ENCODE measurements at places on chromosomes 16 and 17.

DNA sequence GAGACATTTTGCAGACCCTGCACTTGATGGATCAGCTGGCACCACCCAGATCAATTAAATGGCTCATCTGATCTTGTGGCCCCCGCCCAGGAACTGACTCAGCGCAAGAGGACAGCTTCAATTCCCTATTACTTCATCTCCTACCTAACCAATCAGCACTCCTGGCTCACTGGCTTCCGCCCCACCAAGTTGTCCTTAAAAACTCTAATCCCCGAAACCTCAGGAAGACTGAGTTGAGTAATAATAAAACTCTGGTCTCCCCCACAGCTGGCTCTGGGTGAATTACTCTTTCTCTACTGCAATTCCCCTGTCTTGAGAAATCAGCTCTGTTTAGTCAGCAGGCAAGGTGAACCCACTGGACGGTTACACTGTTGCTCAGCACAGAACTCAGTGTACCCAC lies 23.6 kb downstream of the SPPL2C start:
- no peak for DNase-seq

GRCh38 chr16:27097800-27098230 lies 31.1 kb downstream of the C16orf82 start:
- no peak for DNase-seq

- DNase-seq = no peak
These were observed 4.4 kb downstream of the CACNA1G start for GRCh38 chr17:50564916-50565315.

DNA sequence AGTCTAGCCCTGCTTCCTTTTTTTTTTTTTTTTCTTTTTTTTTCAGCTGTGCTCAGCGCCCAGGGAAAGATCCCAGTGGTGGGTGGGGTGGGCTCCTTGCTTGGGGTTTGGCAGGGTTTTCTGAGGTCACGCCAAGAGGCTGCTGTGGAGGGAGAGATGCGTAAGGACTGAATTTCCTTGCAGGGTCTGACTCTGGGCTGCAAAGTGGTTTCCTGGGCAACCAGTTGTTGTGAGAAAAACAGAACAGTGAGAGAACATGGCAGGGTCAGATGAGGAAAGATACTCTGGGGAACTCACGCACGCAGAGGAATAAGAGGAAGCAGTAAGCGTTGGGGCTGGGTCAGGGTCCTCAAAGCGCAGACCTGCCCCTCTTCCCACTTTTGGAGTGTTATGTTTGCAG lies 119.5 kb downstream of the IRF8 start:
- DNase-seq = no peak

DNA sequence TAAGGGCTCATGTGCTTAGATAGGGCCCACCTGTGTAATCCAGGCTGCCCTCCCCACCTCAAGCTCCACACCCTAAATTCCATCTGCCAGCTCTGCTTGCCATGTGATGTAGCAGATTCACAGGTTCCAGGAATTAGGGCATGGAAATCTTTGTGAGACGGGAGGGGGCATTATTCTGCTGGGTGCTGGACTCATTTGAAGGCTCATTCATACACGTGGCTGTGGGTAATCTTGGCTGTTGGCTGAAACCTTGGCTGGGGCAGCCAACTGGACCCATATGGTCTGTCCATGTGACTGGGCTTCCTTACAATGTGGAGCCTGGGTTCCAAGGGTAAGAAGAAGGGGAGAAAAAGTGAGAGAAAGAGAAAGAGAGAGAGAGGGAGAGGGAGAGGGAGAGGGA lies 115.1 kb downstream of the CYLD start:
- DNase-seq = no peak

DNA sequence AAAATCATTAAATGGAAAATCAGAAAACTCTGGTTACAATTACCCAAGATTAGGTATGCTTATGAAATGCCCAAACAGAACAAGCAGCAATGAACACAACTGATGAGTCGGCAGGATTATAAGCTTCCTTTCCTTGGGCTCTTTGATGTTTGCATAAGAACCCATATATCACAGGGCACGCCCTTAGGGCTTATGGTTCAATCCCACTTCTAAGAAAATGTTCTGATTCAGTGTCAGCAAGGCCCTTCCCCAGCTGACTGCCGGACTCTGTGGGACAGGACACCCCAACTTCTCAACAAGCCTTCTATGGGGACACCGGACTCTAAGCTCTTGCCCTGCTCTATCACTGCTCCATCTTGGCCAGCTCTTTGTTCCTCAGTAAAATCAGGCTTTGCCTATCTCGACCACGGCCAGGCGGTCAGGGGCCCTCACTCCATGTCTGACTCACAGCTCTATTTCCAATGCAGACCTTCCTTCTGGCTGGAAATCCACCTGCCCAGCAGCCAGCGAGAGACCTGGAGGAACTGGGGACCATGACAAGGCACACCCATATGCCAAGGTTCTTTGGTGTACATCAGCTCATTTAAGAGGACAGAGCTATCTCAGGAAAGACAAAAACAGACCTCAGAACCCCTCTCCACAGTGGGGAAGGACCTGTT lies 26.8 kb downstream of the LITAFD start:
- no peak for DNase-seq

DNA sequence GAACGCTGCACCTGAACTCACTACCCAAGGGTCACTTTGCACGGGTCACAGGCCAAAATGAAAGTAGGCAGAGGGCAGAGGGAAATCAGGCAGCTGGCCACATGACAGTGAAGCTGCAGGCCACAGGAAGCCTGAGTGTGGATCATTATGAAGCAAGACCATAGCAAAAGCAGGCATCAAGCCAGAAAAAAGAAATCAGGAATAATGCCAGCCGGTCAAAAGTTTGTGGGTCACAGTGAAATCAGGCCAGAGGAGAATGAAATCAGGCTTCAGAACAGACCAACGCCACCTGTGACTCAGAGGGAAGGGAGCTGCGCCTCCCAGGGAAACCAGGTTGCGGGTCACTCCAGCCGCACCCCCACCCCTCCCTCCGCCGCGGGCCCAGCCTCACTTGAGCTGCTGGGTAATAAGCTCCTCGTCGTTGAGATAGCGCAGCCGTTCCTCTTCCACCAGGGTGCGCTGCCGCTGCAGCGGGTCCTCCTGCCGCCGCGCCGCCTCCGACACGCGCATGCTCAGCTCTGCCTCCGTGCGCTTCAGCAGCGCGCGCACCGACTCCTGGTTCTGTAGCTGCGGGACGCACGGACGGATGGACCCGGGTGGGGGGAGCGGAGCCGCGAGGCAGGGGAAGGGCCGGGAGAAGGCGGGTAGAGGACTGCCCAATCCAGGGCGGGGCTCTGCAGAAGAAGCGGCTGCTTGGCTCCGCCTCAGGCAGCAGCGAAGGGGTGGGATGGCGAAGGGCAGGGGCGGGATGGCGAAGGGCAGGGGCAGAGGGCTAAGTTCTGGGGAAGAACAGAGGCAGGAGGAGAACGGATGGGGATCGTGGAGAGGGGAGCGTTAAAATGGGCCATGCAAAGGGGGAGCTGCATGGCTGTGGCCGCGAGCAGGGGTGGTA lies 47.7 kb downstream of the SRCIN1 start:
- DNase-seq = peak; percentile 84

GRCh38 chr16:84566545-84567257 lies 51.2 kb downstream of the COTL1 start:
- no peak for DNase-seq

- no peak for DNase-seq
These were observed 82.2 kb upstream of the CDC42EP4 start for GRCh38 chr17:73393962-73394361.

DNA sequence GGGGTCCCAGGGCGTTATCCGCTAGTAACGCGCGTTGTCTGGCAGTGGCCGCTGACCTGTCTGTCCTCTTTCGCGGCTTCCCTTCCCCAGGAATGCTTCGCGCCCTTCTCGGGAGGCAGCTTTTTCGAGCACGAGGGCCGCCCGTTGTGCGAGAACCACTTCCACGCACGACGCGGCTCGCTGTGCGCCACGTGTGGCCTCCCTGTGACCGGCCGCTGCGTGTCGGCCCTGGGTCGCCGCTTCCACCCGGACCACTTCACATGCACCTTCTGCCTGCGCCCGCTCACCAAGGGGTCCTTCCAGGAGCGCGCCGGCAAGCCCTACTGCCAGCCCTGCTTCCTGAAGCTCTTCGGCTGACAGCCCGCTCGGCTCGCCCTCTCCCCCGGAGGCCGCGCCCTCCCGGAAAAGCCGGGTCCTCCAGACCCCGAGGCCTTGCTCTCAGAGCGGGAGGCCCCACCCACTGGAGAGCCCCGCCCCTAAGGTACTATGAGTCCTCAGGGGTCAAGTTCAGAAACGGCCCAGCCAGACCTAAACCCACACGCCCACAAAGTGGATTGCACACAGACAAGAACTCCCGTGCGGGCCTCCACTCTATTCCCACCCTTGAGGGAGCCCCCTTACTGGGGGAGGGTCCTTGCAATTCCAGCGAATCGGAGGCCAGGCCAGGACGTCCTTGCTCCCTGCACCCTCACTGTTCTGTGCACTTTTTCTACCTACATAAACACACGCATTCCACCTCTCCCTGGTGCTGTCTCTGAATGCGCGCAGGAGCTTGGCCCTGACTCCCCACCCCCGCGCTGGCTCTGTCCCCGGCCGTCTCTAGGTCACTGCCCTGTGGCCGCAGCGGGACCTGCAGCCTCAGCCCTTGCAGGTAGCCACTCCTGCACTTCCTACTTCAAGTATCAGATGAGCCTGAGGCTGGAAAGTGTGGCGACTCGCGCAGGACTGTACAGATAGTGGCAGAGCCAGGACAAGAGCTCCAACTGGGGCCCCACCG lies 5.4 kb upstream of the SLC5A2 start:
- DNase-seq = peak; percentile 67

GRCh38 chr17:77295241-77295853 lies 154.6 kb downstream of the SEC14L1 start:
- DNase-seq = no peak

DNA sequence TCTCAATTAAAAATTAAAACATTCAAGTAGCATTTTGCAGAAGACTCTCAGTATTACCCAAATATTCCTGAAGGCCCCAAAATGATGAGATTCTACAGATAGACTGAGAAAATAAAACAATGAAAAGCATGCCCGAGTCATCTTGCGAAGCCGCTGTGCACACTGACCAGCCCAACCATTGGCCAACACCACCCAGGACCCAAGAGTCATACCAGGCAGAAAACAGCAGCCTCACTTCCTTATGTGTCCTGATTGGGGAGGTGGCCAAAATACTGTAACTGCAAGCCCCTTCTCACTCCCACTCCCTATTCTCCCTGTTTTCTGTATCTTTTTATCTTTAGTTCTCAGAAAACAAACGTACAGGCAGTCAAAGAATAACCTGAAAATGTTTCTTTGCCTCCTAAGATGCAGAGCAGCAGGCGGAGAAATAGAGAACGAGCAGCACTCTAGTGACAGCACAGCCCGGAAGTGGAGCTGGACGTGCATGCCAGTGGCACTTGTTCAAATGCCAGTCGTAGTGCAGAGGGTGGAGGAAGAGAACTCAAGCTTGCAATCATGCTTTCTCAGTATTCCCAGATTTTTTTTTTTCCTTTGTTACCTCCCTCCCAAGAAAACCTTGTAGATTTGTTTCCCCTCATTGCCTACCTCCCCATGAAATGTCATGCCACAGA lies 182.3 kb upstream of the SOX9 start:
- no peak for DNase-seq

DNA sequence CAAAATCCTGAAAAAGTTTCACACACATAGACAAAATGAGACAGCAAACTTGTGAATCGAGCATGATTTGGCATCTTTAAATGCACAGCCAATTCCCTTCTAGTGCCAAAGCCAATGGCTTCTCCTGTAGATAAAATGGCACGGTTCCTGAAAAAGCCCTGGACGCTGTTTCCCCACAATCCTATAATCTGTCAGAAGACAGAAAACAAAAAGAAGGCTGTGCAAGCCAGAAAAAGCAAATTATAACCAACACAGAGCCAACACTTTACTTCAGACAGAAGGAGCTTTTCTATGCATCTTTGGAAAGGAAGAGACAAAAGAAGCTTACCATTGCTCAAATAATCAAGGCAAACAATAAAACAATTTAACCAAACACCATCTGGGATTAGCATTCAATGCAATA lies 23.8 kb downstream of the FAM222B start:
- no peak for DNase-seq

DNA sequence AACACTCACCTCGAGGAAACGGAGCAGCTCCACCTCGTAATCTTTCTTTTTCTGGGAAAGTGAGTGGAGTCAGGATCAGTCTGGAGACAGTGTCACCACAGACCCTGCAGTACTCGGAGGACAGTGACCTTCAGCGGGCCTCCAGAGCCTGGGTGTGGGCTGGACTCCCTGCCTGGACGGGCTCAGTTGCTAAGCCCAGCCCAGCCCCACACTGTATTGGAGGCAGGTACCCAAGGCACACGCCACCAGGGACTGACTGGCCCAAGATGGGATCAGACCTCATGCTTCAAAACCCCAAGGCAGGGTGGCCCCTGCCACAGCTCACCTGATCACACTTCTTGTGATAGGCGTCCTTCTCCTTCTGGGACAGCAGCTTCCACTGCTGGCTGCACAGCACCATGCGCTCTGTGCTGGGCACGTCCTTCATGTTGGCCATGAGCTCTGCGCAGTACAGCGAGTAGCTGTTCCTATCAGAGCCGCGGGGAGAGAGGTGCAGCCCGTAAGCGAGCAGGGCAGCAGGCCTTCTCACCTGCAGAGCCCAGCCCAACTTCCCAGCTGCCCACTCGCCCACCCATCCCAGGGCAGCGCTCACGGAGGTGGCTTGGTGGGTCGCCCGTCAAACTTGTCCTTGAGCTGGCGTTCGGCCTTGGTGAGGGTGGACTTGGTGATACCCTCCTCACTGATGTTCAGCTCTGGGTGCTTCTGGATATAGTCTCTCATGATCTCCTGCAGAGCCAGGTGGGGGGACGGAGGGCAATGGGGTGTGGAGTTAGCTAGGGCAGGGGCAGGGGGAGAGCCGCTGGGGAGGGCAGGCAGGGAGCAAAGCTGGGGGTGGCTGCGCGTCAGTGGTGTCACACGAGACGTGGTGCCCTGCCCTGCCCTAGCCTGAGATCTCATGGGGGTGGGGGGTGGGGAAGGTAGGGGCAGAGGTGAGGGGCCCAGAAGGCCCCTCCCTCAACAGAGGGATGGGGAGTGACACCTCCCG lies 7.9 kb downstream of the UBTF start:
- DNase-seq = no peak

- no peak for DNase-seq
These were observed 41.5 kb downstream of the CPNE2 start for GRCh38 chr16:57133886-57134285.

- DNase-seq = no peak
These were observed 22.9 kb downstream of the SOCS1 start for GRCh38 chr16:11232852-11233726.

Measured in progenitor cell of endocrine pancreas (in vitro differentiated cells).